Kidney tubule cell (primary cell): ENCODE measurements at places on chromosomes 5 and 9.

DNA sequence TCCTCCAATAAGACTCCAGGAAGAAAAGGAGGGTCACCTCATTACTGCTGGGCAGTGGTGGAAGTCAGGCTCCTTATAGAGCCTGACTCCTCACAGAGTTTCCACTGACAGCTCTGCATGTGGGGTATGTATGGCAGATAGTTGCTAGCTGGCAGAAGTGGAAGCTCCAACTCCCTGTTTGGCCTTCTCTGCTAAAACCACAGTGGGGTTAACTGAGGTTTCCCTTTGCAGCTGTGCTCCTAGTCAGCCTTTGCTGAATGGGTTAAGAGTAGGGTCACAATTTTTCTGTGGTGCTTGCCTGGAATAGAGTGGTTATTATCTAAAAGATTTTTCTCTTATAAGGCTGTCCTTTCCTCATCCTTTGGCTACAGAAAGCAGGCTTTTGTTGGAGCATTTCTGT, 327.5 kb downstream of the FBXL17 start:
- DNase-seq = no peak

DNA sequence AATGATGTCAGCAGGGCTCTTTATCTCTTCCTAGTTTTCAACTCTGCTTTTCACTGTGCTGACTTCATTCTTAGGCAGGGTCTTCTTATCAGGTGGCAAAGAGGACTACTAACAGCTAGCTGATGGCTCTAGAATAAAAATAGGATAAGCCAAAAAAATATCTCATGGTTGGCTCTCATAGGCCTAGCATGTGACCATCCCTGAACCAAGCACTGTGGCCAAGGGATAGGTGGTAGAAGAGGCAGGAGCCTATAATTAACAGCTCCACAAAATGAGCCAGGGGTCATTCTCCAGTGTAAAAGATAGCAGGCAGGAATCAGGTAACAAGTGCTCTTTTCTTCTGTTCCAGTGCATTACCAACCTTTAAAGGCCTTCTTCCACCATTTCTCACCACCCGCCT, 21.1 kb downstream of the ANKDD1B start:
- DNase-seq = no peak

DNA sequence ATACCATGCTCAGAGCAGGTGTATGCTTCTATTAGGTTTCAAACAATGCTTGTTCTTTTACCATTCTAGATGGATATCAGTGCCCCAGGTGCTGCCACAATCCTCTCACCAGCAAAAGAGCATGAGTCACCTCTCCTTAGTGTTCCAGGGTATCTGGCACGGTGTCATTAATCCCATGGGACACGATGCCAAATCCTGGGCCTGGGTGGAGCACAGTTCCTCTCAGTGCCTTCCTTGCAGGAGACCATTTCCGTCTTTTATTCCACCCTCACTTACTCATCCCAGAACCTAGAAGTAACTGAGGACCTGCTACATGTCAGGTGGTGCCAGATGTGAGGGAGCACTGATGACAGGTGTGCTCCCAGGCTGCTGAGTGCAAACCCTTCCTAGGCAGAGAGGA, 1.3 kb upstream of the OR13J1 start:
- DNase-seq = peak; percentile 28

GRCh38 chr5:147349241-147349640, 114.4 kb downstream of the STK32A start:
- no peak for DNase-seq

- DNase-seq = no peak
These were observed 53.9 kb downstream of the ZCCHC7 start for GRCh38 chr9:37174247-37174646.

GRCh38 chr9:69180670-69181069, 6.6 kb downstream of the TJP2 start:
- peak; percentile 97 for DNase-seq

GRCh38 chr9:107906074-107906473, 416.5 kb upstream of the KLF4 start:
- peak; percentile 14 for DNase-seq

GRCh38 chr5:127867022-127867783, 164.0 kb downstream of the CCDC192 start:
- no peak for DNase-seq

DNA sequence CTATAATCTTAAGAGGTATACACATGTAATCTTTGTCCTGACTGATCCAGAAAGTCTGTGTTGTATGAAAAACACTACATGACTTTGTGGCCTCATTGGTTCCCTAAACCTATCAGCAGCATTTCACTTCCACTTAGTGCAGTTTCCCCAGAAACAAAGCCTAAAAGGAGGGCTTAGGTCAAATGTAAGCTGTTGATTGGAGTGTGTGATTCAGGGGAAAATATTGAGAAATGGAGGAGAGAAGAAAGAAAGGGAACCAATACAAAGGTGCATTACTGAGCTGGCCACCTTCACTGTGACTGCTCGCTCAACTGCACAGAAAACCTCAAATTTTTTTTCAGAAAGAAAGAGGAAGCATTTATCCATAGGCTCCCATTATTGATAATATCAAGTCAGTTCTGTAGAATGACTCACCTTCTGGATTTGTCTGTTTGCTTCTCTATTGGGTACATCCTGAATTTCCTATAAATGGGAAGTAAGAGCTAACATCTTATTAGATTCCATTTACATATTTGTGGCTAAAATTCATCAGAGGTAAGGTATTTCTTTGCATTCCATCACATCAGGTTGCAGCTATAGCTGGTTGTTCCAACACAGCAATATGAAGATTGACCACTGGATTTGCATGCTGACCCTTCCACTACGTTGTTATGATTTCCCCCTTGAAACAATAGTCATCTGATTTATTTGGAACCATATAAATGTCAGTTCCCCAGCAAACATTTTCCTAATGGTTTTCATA, 10.3 kb upstream of the FST start:
- peak; percentile 72 for DNase-seq

GRCh38 chr5:34608859-34609648, 47.1 kb upstream of the RAI14 start:
- DNase-seq = peak; percentile 88

GRCh38 chr9:78011049-78011448, 20.6 kb downstream of the GNAQ start:
- DNase-seq = no peak

- no peak for DNase-seq
These were observed 450.5 kb upstream of the MPDZ start for GRCh38 chr9:13729955-13730354.
